ENCODE measurements at places on chromosomes 2 and 18.

DNA sequence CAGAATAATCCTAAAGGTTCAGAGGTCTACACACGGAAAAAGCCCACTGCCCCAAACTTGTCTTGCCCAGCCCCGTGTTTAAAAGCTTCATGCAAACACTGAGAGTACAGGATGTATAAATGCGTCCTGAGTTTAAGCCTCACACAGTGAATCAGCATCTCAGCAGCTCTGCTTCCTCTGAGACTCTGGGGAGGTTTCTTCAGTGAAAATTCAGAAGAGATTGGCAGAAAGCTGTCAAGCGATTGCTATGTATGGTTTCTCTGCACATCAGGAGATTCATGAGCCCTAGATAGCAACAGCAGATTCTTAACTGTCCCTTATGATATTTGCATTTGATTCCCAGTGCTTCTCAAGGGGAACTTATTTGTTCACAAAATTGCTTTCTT lies 27.1 kb downstream of the CRACDL start:
- DNase-seq: no peak

DNA sequence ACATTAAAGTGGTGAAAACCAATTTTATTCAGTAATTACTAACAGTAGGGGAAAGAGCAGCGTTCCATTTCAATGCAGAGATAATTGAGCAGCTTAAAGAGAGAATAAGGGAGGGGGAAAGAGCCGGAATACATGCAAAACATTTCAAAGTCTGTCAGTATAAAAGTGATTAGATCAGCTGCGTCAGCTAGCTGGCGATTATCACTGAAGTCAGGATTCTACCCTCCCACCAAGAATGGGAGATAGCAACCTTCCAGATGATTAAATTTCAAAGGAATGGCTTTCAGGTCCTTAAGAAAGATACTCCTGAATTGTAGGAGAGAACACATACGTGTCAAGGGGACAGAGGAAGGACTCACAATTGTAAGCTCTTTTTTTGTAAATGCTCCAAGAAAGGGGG lies 2.7 kb upstream of the ZC3H6 start:
- DNase-seq: no peak

DNA sequence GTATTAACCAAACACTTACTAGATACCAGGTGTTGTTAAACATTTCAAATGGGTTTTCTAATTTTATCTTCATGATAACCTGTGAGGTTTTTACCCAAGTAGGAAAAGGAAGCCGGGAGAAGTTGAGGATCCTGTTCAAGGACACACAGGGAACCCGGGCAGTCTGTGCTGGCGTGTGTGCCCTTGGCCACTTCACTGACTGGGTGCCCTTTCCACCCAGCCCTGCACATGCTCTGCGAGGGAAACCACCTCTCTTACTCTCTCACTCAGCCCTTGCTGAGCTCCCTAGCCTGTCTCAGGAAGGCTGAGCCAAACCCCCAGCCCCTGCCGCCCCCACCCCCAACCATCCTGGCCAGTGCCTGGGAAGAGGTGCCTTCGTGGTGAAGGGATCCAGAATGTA lies 51.8 kb downstream of the TEX44 start:
- DNase-seq: no peak

DNA sequence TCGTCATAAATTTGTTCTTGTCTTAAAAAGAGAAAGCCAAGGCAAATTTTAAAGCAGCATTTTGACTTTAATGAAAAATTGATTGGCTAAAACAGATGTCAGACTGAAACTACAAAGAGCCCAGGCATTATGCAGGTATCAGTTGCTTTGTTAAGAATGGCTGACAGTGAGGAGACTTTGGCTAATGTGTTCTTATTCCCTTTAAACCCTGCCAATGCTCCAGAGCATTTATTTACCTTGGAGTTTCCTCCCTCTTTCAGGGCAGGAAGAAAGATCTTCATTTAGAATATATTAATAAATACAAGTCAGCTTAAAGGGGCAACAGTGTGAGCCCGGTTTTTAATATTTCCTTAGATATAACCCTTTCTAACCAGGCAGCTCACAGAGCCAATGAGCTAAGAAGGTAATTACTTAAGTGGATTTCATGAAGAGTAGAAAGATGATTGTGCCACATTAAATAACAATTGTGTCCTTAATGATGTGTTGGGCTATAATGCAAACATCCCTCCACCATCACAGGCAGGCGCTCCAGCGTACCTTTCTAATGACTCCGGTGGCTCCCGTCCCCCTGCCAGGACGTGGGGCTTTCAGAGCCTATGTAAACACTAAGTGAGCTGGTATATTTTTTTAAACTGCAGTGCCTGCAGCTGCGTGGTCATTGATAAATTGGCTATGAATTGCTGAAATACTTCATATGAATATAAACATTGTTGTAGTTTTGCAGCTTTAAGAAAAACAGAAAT lies 349.4 kb upstream of the POU3F3 start:
- DNase-seq: no peak

DNA sequence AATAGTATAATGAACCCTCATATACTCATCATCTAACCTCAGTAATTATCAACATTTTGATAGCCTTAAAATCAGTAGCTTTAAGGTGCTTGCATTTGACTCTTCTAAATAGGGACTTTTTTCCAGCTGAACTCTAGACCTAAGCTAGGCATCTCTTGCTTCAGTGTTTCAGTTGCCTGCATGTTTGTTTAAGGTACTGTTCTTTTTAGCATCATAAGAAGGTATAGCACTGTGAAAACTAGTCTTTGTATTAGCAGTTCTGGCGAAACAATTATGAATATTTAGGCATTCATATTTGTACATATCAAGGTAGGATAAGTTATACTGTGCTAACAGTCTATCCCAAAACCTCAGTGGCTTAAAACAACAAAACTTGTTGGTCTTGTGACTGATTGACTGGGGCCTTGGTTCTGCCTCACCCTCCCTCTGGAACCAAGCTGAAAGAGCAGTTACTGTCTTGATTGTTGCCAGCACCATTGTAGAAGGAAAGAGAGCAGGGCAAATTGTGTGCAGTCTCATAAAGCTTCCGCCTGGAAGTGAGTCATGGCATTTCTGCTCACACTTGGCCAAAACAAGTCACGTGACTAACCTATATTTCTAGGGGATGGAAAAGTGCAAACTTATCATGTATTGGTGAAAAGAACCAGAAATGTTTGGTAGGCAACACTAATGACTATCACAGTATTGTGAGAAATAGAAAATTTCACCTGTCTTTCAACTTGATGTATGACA lies 24.3 kb downstream of the GALNT1 start:
- no peak for DNase-seq

GRCh38 chr2:238811293-238811692 lies 36.6 kb upstream of the TWIST2 start:
- no peak for DNase-seq

DNA sequence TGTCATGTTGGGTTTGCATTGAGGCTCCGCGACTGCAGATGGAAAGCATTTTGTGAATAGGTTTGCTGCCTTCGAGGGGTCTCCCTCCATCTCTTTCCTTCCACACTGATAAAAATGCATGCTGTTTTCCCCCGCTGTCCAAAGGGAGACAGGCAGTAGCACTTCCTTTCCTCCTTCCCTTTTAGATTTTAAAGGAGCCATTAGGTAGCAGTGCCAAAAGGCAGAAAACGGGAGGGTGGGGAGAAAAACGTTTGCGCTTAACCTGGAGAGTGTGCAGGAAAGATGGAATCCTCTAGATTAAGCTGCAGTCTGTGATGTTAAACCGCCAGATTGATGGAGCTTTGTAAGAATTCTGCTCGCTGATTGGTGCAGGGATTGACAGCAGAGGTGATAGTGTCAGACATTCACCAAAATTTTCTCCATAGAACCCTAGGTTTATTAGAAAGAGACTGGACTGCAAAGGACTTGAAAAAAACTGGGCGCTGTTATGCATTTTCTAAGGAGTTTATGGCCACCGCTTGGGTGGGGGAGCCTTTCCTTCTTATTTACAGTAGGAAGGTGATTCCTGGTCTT lies 688 bp downstream of the MAPRE2 start:
- peak; percentile 28 for DNase-seq

GRCh38 chr18:581096-581495 lies 916 bp downstream of the CETN1 start:
- no peak for DNase-seq

DNA sequence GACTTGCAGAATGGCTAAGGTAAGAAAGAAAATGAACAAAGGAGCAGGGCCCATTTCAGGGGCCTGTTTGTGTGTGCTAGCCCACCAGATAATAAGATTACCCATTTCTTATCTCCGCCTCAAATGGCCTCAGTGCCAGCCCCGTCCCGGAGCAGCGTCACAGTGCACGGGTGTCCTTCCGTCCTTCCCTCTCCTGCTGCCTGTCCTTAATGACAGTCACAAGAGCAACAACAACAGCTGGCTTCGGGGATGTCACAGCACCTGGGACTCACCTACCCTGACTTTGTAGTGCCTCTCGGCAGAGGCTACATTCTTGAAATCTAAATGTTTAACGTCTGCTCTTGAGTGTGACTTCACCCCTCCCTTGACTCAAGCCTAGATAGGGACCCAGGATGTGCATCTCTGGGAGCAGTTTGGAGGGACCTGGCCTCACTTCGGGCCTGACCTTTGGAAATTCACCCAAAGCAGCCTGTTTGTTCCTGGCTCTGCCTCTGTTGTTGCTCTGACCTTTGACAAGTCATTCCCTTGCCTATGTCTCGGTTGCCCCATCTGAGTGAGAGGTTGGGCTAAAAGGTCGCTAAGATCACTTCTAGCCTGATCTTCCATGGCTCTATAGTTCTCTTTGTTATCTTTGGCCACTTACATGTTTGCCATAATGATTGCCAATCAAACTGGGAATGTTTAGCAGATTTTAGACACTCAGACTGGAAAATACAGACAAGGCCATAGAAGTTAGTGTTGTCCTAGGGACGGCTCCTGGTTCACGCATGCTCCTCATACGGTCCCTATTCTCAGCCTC lies 122.5 kb downstream of the KLHL29 start:
- DNase-seq: no peak

DNA sequence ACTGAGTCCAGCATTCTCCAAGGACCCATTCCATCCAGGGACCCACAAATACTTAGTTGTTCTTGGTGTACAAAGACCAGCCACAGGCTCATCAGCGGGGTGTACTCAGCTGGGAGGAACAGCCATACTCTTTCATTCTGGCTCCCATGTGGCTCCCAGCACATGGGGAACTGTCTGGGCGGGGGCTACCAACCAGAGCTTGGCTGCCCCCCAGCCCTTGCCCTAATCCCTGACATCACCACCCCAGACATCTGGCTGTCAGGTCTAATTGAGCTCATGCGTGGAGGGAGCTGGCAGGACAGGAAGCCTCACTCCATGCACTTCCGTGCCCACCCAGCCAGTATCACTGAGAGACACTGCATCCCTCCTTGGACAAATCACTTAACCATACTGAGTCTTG lies 283.6 kb downstream of the DYSF start:
- DNase-seq: no peak

- DNase-seq: no peak
These were observed 84.6 kb upstream of the CERS6 start for GRCh38 chr2:168371273-168372019.

Data from central memory CD4-positive, alpha-beta T cell (primary cell).